ENCODE measurements at places on chromosomes 12 and 14. TPM values are rescaled to one million over a fixed set of nuclear protein-coding genes. Genes with fewer than 3 reads are reported as not detected.

FGF6 gene
- not detected for polyA plus RNA-seq

EP400 gene
- 25.1 TPM for polyA plus RNA-seq

HCFC2 gene
- 2.9 TPM for polyA plus RNA-seq

ARHGEF40 gene
- 21.3 TPM for polyA plus RNA-seq

OR4K5 gene
- polyA plus RNA-seq = not detected

RNFT2 gene
- 16.3 TPM for polyA plus RNA-seq

BMAL2 gene
- polyA plus RNA-seq = 4.1 TPM

EIF2S3B gene
- not detected for polyA plus RNA-seq

COX8C gene
- not detected for polyA plus RNA-seq

INHBC gene
- polyA plus RNA-seq = not detected

SAMD15 gene
- polyA plus RNA-seq = 1.3 TPM

LMO3 gene
- polyA plus RNA-seq = 34.7 TPM

CCDC38 gene
- polyA plus RNA-seq = not detected

DBX2 gene
- polyA plus RNA-seq = 0.61 TPM

OR4N5 gene
- not detected for polyA plus RNA-seq

NTS gene
- not detected for polyA plus RNA-seq

KSR2 gene
- polyA plus RNA-seq = 3.0 TPM

GPRC5A gene
- 0.24 TPM for polyA plus RNA-seq

RNASE4 gene
- polyA plus RNA-seq = 1.2 TPM

RERG gene
- 6.2 TPM for polyA plus RNA-seq

SPSB2 gene
- 6.2 TPM for polyA plus RNA-seq

TSPAN19 gene
- polyA plus RNA-seq = not detected

NFATC4 gene
- 11.6 TPM for polyA plus RNA-seq

CMKLR1 gene
- polyA plus RNA-seq = 1.6 TPM

ESRRB gene
- 0.29 TPM for polyA plus RNA-seq

SLCO1B1 gene
- not detected for polyA plus RNA-seq

CEBPE gene
- not detected for polyA plus RNA-seq

HOXC4 gene
- not detected for polyA plus RNA-seq

GALNT6 gene
- polyA plus RNA-seq = 9.3 TPM

GZMB gene
- 1.8 TPM for polyA plus RNA-seq

DNAL1 gene
- 18.4 TPM for polyA plus RNA-seq

IFI27L2 gene
- polyA plus RNA-seq = 94.8 TPM

STX2 gene
- 10.4 TPM for polyA plus RNA-seq

KRT1 gene
- not detected for polyA plus RNA-seq

ANKRD9 gene
- 9.0 TPM for polyA plus RNA-seq

SNAPC1 gene
- 3.1 TPM for polyA plus RNA-seq

PPP1R1A gene
- 16.0 TPM for polyA plus RNA-seq

PDE3A gene
- 0.75 TPM for polyA plus RNA-seq

GDF3 gene
- not detected for polyA plus RNA-seq

NUAK1 gene
- polyA plus RNA-seq = 11.5 TPM

TMEM30B gene
- polyA plus RNA-seq = 7.1 TPM

ARHGEF25 gene
- polyA plus RNA-seq = 47.2 TPM

TAS2R19 gene
- polyA plus RNA-seq = not detected

ZNF385A gene
- polyA plus RNA-seq = 109 TPM

KLHDC1 gene
- 2.0 TPM for polyA plus RNA-seq

TEAD4 gene
- 6.1 TPM for polyA plus RNA-seq

WDR89 gene
- 5.1 TPM for polyA plus RNA-seq

GALNT8 gene
- polyA plus RNA-seq = 9.8 TPM

DCN gene
- polyA plus RNA-seq = 55.4 TPM

SLCO1C1 gene
- polyA plus RNA-seq = 5.6 TPM

SPIC gene
- polyA plus RNA-seq = not detected

INHBE gene
- polyA plus RNA-seq = 10.8 TPM

EID3 gene
- polyA plus RNA-seq = 2.2 TPM

SRRM4 gene
- polyA plus RNA-seq = 10.0 TPM

CD163L1 gene
- 2.3 TPM for polyA plus RNA-seq

Measured in brain (organoid and tissue), 16 donors.